Activated CD4-positive, alpha-beta T cell treated with anti-CD3 and anti-CD28 coated beads for 36 hours (primary cell): ENCODE measurements at places on chromosomes 4 and X. TPM values are rescaled to one million over a fixed set of nuclear protein-coding genes. Genes with fewer than 3 reads are reported as not detected.

Gene EGF
- 0.34 TPM for total RNA-seq

Gene GAB3
- 2.9 TPM for total RNA-seq

DNA sequence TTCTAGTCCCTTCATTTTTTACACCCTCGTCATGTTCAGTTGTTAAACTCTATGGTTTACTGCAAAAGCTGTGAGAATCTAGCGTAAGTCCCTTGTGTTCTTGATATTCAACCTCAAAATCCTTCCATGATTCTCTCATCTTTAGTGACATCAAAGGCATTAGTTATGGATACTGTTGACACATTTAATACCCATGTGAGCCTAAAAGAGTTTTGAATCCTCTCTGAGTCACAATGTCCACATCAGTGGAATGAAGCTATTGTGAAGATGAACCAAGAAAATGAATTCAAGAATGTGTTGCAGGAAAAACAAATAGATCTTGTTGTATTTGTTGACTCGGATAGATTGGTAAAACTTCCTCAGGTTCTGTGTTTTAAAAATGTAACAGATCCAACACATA lies 394.7 kb upstream of the ATOH1 start:
- no peak for DNase-seq

- no peak for DNase-seq
These were observed 106.0 kb downstream of the LRBA start for GRCh38 chr4:150909116-150909515.
